AML-193 (cell line): ENCODE measurements at places on chromosomes 16 and 17.
A peak's percentile ranks its signal among the peaks of the same experiment; 100 is the strongest.

DNA sequence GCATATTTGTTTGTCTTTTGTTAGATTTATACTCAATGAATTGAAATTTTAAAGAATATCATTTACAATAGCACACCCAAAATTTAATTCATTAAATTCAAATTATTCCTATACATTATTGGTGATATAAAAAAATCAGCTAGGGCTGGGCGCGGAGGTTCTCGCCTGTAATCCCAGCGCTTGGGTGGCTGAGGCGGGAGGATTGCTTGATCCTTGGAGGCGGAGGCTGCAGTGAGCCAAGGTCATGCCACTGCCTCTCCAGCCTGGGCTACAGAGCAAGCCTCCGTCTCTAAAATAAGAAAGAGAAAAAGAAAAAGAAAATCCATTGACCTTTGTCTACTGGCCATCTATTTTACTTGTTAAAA, 4.5 kb upstream of the PRDM7 start:
- DNase-seq: no peak

GRCh38 chr16:13105427-13105826, 204.0 kb downstream of the SHISA9 start:
- no peak for DNase-seq

- no peak for DNase-seq
These were observed 123.7 kb downstream of the ABCC1 start for GRCh38 chr16:16073001-16073545.

DNA sequence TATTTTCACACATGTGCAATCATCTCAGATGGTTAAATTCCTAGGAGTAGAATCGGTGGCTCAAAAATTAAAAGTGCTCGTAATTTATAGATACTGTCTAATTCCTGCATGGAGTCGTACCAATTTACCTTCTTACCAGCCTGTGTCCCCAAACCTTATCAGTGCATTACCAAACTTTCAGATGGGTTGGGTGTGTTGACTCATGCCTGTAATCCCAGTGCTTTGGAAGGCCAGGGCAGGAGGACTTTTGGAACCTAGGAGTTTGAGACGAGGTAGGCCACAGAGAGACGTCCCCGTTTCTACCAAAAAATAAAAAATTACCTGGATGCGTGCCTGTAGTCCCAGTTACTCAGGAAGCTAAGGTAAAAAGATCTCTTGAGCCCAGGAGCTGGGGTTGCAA, 34.5 kb upstream of the GPRC5B start:
- DNase-seq: no peak

GRCh38 chr17:51954232-51954765, 204.2 kb downstream of the CA10 start:
- DNase-seq: no peak

DNA sequence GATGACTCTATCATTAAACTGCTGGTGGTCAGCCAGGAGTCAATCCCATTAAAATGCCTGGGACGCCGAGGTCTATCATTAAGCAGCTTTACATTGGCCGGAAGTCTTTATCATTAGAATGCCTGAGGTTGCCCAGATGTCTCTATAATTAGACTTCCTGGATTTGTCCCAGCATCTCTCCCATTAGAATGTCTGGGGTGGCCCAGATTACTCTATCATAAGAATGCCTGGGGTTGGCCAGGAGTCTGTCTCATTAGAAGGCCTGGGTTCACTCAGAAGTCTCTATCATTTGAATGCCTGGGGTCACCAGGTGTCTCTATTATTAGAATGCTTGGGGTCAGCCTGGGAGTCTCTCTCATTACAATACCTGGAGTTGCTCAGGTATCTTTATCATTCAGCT, 2227.2 kb downstream of the TP53TG3F start:
- no peak for DNase-seq

- no peak for DNase-seq
These were observed at the start of gene PRAC2 for GRCh38 chr17:48722915-48723422. TSS of gene PRAC2 (plus strand) at chr17:48723185. CDS start at chr17:48724411, 1,226 bp downstream.

- no peak for DNase-seq
These were observed 27.8 kb upstream of the MEIOC start for GRCh38 chr17:44628243-44629188.

- DNase-seq: peak; percentile 94
These were observed at the start of gene CDC42EP4 for GRCh38 chr17:73311781-73312641. TSS of gene CDC42EP4 (minus strand) at chr17:73312001. CDS start at chr17:73286500, 25,501 bp downstream.

DNA sequence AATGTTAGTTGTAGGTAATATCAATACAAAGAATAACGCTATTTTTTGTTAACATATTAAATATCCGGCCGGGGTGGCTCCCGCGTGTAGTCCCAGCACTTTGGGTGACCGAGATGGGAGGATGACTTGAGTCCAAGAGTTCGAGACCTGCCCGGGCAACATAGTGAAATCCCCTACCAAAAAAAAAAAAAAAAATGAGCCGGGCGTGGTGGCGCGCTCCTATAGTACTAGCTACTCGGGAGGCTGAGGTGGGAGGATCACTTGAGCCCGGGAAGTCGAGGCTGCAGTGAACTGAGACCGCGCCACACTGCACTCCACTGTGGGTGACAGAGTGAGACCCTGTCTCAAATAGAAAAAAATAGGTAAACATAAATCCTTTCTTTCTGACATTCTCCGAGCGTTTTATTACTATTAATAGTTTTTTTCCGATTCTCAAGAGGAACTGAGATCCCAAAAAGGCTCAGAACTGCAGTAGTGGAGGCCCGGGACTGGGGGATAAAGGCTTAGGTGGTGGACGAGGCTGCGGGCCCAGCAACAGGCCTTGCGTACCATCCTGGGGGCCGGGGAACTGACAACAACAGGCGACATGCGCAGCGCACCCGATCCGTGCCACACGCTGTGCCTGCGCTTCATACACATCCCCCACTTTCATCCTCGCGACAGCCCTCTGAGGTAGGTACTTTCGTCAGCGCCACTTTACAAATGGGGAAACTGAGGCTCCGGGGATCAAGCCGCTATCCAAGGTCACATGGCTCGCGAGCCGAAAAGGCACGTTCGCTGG, 919 bp downstream of the N4BP1 start:
- no peak for DNase-seq

- peak; percentile 6 for DNase-seq
These were observed 327.4 kb upstream of the CCL2 start for GRCh38 chr17:33927732-33928133.

- no peak for DNase-seq
These were observed 8.5 kb upstream of the CES3 start for GRCh38 chr16:66952430-66953110.

DNA sequence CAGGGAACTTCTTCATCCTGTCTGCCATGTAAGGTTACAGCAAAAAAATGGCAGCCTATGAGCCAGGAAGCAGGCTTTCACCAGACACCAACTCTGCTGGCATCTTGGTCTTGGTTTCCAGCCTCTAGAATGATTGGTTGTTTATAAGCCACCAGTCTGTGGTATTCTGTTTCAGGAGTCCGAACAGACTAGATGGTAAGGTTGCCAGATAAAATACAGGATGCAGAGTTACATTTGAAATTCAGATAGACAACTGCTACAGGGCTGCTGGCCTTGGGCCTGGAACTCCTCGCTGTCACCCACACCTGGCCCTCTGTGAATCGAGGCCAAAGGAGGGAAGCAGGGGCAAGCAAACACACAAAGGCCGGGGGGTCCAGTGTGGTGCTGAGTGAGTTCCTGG, 478.8 kb upstream of the CCL2 start:
- DNase-seq: no peak

DNA sequence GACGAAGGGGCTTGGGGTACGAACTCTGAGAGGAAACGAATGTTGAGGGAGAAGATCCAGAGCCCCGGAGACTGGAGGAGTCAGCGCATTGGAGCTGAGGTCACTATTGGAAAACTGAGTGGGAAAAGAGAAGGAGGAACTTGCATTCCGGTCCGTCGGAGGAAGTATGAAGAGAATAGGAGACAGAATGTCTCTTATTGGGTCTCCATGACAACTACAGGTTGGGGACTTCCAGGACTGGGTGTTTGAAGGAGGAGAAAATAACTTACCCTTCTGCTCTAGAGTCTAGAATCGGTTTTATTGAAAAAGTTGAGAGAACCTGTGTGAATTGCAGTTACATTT, 537 bp downstream of the GOSR1 start:
- DNase-seq: peak; percentile 16

DNA sequence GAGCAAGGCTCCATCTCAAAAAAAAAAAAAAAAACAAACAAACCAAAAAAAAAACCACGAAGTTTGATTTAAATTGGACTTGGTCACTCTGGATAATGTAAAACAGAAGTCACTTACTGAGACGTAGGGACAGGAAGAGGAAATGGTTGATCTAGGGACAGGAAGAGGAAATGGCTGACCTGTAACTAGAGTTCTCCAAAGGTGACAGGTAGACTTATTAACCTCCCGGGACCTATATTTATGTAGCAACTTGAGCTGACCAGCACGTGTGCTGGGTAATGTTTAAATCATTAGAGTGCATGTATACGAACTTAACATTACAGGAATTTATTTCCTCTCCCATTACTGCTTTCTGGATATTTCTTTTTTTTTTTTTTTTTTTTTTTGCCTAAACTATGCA, 81.5 kb upstream of the DHX40 start:
- peak; percentile 14 for DNase-seq

- DNase-seq: no peak
These were observed 1.1 kb upstream of the HOXB5 start for GRCh38 chr17:48594538-48595277.

GRCh38 chr16:20681821-20682760, 15.4 kb downstream of the ACSM1 start:
- no peak for DNase-seq

DNA sequence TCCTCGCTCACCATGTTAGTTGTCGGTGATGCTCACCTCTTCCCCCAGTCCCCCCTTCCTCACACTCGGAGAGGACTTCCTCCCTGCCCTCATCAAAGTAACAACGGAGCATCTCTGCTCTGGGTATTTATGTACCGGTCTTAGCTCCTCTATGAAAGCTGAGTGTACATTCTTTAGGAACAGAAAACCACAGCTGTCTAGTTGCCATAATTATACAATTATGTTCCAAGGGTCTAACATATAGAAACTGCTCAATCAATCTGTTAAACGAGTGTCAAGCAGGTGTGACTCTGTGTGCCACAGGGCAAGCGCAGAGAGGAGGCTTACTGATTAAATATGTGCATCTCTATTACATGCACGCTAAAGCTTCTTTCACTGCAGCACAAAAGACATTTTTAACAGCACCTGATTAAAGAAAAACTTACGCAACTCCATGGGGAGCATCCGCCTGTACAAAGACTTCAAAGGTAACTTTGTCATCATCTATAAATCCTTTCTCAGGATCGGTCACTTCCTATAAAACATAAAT, 37.8 kb downstream of the LITAFD start:
- DNase-seq: no peak

DNA sequence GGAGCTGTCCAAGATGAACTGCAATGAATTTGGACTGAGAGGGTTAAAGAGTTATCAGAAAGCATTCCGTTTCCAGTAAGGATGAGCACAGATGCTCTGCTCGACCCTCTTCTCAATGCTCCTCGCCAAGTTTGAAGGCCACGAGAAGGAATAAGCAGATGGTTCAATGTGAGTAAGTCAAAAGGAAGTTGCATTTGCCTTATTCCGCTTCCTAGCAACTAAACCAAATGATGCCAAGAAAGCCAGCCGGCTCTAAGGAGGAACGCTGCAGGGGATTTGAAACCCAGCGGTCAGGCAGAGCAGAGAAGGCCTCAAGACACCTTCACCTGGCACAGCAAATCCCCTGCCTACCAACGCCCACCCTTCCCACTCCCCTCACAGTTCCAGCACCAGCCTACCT, 52.1 kb upstream of the CNEP1R1 start:
- no peak for DNase-seq

DNA sequence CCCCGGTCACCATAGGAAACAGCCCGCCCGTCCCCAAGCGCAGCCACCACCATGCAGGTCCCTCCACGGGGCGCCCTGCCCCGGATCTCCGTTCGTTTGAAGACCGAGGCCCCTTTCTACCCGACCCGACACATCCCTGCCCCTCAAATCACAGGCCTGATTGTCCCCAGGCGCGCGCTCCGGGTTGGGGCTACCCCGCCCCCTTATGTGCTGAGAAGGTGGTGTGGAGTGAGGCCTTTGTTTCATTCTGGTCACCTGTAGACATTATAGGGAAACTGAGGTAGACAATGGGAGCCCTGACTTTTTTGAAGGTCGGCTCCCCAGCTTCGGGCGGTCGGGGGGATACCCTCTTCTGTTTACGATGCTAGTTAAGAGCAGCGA, 763 bp upstream of the ACTG1 start:
- DNase-seq: no peak

DNA sequence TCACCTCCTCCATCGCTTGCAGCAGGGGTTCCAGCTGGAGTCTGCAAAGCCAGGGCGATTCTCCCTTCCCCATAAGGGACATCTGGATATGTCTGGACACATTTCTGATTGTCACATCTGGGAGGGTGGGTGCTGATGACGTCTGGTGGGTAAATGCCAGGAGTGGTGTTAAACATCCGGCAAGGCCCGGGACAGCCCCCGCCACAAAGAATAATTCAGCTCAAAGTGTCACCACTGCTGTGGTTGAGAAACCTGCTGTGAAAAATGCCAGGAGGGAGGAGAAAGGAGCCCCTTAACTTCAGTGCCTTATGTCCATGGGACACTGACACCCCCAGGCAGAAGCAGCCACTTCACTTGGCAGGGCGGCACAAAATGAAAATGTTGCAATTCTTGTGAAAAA, 179.4 kb upstream of the SDK2 start:
- no peak for DNase-seq

DNA sequence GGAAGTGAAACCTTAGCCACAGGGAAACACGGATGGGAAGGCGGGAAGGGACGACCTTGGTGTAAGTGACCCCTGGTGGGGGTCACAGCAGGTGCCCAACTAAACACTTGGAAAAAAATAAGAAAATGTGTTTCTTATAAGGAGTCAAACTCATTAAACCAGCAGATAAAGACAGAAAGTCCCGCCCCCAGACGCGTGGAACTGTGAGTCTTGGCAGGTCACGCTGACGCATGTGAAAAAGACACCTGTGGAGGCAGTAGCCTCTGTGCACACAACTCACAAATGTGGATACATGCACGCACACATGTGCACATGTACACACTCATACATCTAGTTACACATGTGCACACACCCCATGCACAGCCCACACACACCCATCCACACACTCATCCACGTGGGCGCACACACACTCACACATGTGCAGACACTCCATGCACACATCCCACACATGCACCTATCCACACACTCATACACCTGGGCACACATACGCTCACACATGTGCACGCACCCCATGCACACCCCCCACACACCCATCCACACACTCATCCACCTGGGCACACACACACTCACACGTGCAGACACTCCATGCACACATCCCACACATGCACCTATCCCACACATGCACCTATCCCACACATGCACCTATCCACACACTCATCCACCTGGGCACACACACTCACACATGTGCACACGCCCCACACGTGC, 432.4 kb downstream of the SOX9 start:
- no peak for DNase-seq
